NCI-H748 treated with DMSO at 0.1 percent for 48 hours (cell line): ENCODE measurements at places on chromosomes 3 and 15.

GRCh38 chr3:70816346-70816745 lies 503.9 kb upstream of the MDFIC2 start:
- no peak for DNase-seq

GRCh38 chr15:67194171-67195114 lies 60.0 kb downstream of the AAGAB start:
- DNase-seq = no peak

DNA sequence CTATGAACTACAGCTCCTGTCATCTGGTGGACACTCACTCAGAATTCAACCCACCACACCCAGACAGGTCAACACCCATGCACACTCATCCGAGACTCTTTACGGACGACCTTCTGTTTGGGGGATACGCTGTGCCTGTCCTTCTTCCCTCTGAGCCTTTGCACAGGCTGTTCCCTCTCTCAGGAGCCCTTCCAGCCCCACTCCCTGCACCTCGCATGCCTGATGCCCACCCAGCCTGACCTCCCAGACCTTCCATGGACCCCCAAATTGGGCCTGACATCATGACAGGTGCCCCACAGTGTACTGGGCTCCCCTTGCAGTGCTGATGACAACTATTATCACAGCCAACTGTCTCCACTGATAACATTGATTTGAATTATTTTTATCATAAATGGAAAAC lies 135.8 kb downstream of the NSMCE3 start:
- no peak for DNase-seq

- DNase-seq = no peak
Measured at GRCh38 chr3:126370606-126371005, 13.4 kb upstream of the KLF15 start.

DNA sequence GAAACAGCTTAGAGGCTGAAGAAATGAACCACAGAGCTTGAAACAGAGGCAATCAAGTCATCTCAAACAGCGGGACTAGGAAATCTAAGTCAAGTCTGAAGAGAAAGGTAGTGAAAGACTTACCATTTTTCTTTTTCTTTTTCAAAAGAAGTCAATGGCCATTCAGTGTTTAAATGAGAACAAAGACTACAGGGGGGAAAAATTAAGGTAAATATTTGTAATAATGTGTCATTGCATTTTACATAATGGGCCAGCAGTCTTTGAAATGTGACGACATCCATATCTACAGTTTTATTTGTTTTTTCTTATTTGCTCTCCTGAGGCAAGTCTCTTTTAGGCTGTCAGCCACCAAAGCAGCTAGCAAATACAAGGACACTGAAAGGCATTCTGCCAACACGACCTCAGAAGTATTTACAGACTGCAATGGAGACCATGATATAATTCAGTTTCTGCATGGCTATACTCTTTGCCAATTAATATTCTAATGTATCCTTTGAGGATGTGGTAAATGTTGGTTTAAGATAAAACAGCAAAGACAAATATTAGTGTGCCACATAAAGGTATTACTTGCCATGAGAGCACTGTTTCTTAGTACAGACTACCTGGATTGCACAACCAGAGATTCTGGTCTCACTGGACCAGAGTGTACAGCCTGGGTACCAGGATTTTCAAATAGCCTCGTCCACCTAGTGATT lies 307.0 kb upstream of the THBS1 start:
- no peak for DNase-seq

GRCh38 chr15:82710208-82710555 lies 507 bp upstream of the AP3B2 start:
- no peak for DNase-seq

DNA sequence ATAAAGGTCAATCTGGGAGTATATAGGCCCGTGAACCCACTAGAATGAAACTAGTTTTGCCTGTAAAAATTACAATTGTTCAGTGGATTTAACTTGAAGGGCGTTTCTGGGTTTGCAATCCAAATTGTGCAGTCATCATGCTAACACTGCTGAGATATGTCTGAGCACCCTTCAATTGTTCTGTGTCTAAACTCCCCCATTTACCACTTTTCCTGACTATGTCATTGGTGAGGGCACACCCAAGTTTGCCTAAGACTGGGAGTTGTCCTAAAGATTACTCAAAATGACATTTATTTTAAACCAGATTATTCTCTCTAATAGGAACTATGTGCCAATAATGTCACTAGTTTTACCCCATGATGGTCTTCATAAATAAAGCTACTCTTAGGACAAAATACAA lies 54.6 kb downstream of the EMC4 start:
- DNase-seq = no peak

DNA sequence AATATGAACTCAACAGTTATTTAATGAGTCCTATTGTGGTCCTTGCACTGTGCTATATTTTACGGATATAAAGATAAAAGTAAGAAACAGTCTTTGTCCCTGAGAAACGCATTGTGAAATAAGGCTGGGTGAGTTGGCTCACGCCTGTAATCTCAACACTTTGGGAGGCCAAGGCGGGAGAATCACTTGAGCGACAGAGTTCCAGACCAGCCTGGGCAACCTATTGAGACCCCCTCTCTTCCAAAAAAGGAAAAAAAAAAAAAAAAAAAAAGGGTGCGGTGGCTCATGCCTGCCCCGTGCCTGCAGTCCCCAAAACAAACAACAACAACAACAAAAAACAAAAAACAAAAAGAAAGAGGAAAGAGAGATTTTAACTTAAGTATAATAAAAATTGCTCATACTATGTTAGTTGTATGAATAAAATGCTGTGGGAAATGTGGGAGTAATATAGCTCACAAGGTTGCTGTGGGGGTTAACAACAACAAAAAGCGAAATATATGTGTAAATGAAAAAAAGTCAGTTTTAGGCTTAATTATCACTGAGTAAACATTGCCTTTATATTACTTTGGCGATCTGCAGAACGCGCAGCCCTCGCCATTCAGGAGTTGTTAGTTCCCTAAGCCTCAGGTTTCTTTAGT lies 461 bp upstream of the FNDC3B start:
- DNase-seq = no peak

DNA sequence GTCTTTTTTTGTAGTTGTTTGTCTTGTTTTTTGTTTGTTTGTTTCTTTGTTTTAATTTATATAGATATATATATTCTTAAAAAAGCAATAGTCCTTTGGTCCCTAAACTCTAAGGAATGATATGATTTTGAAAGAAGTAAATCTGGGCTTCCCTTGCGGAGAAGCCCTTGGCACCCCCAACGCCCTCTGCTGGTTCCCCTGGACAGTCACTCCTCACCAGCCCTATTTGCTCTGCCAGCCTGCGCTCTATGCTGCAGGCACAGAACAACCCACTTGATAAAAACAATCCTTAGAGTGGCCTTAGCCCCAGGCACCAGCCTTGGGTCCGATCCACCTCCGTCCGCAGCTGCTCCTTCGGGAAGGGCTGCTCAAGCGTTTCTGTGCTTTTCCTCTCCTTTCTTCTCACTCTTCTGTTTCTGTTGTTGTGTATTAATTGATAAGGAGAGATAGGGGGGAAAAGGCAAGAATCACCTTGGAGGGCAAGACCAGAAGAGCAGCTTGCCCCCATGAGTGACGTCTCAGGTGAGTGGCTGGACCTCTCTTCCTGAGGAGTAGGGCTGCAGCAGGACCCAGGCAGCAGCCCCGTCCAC lies 13.7 kb upstream of the PARP6 start:
- no peak for DNase-seq

GRCh38 chr3:140911822-140912221 lies 29.8 kb upstream of the SLC25A36 start:
- peak; percentile 69 for DNase-seq

DNA sequence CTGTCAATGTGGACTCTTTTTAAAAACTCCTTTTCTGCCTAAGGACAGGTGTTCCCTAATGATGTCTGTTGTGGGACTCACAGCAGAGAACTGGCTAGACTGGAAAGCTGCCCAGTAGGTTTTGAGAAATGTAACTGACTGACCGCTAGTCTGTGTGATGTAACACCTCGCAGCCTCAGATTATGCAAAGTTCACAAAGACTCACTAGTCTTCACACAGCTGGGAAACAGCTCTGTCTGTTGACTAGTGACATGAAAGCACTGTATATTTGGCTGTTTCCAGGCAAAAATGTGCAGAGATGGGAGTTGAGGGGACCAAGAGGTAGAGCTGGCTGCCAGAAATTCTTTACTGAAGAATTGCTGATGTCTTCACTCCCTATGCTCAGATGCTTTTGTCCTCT lies 10.3 kb downstream of the PDZRN3 start:
- no peak for DNase-seq

DNA sequence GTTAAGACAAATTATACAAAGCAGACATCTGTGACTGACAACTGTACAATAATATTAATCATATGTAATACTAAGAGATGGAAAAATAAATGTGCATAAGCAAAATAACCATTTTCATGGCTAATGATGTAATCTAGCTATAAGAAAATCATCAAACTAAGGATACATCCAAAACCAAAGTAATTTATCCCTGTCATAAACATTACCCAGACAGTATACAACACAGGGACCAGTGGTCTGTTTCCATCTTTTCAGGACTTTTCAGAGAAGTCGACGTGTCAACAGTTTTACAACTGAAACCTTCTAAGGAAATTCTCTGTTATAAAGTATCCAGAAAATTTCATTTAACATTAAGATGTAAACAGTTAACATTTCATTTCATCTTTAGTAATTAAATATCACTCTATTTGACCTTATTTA lies 11.0 kb downstream of the THBS1 start:
- DNase-seq = no peak

GRCh38 chr3:138043266-138044029 lies 33.5 kb downstream of the CLDN18 start:
- DNase-seq = no peak

DNA sequence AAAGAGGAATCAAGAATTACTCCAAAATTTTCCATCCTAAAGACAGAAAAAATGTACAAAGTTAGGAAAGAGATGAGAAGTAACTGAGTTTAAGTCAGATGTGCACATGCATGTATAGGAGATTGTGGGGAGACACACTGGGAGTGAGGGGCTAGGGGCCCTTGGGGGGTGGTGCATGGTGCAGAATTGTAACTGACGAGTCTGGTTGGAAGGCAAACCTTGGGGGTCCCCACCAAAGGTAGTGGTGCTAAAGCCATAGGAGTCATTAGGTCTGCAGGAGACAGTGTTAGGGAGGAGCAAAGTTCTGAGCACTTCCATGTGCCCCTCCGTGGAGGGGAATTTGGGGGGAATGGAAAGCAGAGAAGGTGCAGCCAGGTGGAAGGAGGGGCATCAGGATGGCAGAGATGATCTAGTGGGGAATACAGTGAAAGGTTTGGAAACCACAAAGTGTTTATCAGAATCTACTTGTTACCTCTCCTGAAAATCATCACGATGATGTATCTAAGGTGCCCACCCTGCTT lies 37.5 kb upstream of the EPHB1 start:
- no peak for DNase-seq

- DNase-seq = no peak
Measured at GRCh38 chr3:124395584-124396338, 334.5 kb upstream of the UMPS start.

GRCh38 chr3:138908846-138909245 lies 38.1 kb downstream of the FOXL2 start:
- DNase-seq = no peak

DNA sequence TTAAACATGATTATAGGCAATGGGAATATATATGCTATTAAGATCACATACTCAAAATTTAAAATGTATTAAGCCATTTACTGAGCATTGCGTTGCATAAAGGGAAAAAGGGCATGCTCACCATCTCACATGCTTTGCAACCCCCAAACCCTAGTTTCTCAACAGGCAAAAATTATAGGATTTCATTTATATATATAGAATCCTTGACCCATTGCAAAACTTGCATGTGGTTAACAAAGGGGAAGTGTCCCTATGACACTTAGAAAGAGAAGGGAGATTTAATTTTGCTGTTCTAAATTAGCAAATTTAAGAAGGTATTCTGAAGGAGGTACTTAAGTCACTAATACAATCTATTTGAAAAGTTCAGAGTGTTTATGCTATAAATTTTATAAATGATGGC lies 837.8 kb downstream of the DIPK2A start:
- no peak for DNase-seq
